ENCODE measurements at places on chromosomes 5 and 9.
A peak's percentile ranks its signal among the peaks of the same experiment; 100 is the strongest.

- DNase-seq: no peak
These were observed 404.7 kb downstream of the TLE4 start for GRCh38 chr9:79976257-79977073.

GRCh38 chr5:172906436-172906835 is 52.8 kb upstream of the RPL26L1 start:
- no peak for DNase-seq

DNA sequence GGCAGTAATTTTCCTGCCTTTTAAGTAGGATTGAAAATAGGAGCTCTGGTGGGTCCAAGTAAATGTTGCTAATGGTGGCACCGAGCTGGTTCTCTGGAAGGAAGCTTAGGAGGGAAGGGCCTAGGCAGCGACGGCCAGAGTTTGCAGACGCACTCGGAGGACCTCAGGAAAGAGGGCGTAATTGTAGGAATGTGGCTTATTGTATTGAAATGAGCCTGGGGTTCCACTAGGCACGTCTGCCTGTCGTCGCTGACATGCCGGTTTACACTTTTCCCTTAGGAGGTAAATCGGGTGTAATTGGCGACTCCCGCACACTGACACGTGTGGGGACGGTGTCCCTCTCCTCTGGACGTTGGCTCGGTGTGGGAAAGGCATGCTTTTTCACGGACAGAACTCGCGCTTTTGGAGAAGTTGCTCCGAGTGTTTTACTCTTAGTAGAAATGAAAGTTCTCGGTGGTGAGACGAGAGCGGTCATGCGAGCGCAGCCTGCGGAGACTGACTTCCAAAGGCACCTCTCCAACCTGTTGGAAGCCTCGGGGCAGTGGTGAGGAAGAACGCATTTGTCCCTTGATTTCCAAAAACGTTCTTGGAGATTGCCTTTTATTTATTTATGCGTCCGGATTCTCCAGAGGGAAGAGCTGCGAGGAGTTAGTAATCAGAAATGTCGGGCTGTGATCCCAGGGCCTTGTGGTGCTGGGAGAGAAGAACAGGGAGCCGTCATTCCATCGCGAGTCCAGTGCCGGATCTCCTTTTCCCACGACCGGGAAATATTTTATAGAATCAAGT is 1.3 kb downstream of the NR4A3 start:
- peak; percentile 6 for DNase-seq

GRCh38 chr5:76805821-76806505 is 12.9 kb upstream of the F2RL1 start:
- peak; percentile 59 for DNase-seq

- no peak for DNase-seq
These were observed 9.5 kb downstream of the HABP4 start for GRCh38 chr9:96459268-96460007.

DNA sequence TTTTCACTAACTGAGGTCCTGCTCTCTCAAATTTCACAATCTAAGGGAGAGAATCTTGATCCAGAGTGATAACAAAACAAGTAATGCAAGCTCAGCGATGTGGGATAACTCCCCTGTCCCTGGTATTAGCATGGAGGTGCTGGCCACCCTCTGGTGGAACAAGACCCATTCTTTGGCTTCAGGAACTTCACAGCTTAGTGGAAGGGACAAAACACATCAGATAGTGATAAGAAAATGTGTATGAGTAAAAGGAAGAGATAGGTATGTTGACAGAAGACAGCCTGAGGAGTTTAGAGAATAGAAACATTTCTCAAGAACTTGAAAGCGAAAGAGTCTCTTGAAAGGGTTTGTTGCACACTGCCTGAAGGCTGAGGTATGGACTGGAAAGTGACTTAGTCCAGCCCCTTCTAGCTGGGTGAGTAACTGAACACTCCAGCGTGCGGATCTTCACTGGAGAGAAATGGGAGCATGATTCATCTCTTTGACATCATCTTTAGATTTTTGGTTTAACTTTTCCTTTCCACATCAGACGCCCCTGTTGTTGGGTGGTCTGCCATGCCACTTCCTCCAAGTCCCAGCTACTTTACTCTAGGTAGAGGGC is 25.4 kb upstream of the ZSWIM6 start:
- DNase-seq: peak; percentile 64

DNA sequence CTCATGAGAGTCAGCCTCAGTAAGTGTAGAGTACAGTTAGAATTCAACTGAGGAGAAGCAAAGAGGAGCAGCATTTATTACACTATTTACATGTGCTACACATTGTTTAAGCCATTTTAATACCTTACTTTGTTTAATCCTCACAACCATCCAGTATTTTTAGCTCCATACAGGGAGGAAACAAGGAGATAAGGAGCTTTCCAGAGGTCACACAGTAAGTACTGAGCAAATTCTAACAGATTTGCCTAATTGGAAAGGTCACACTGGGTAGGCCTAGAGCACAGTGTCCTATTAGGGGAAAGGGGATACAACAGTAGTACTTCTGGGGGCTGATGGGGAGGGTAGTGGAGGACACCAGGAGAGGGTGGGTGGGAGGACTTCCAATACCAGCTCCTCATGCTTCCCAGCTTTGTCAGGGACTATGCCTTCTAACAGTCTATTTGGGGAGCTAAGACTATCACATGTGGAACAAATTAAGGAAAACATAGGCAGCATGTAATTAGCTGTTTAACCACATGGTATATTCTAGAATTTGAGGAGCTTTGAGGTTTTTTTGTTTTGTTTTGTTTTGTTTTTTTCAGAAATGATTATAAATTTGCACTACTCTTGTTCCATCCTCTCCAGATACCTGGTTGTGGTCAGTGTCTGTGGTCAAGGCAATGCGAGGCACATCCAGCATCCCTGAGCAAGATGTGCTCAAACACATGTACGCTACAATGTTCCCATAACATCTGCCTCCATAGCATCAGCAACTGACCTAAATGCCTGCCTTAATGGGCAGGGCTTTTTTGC is 96.0 kb upstream of the SLC12A2 start:
- DNase-seq: no peak

DNA sequence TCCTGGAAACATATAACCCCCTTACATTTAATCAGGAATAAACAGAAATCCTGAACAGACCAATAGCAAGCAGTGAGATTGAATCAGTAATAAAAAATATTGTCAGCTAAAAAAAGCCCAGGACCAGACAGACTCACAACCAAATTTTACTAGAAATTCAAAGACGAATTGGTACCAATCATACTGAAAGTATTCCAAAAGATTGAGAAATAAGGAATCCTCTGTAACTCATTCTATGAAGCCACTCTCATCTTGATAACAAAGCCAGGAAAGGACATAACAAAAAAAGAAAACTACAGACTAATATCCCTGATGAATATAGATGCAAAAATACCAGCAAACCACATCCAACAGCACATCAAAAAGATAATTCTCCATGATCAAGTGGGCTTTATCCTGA is 714.0 kb downstream of the SEMA5A start:
- no peak for DNase-seq

GRCh38 chr5:80491296-80491695 is 3.4 kb downstream of the FAM151B start:
- no peak for DNase-seq

DNA sequence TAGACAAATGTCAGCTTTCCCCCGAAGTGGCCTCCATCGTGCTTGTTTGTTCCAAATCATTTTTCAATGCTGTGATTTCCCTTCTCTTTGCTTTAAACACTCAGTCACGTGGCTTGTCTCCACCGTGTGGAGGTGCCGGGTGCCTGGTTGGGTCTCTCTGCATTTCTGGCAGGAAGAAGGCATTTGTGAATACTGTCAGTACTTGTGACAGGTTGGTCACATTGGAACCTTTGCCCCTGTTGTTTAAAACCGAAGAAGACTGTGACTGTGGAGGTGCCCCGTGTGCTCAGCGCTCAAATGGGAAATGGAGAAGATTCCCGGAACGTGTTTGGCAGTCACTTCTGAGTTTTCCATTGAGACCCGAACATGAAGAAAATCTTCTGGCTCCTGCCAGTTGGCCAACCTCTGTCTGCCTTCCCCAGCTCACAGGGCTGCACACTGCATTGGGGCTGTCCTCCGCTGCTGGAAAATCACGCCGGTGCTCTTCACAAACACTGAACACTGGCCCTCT is 74.6 kb downstream of the LMNB1 start:
- no peak for DNase-seq

DNA sequence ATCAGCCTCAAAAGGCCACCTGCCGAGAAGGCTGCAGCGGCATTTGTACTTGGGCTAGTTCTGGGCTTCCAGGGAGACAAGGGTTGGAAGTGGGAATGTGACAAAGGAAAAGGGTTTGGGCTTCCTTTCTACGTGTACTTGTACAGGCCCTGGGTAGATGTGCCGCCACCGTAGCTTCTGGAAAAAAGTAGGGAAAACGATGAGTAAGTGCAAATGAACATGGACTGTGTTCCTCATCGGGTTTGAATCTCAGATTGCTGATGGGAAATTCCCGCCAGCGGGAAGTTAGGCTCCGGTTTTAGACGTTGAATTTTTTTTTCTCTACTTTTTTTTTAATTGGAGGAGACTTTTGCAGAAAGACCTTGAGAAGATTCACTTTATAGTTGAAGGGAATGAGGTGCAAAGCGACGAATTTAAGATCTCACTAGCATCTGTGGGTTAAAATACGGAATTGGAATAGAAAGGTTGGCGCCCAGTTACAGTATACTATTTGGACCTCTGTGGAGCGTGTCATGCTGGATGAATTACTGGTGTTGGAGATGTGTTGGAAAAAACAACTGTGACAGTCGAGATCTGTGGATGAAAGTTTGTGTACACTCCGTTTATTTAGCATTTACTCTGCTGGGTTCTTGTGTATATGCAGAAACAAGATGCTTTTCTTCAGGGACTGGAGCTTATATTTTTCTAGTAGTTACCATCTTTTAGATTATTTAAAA is 1.2 kb downstream of the G3BP1 start:
- no peak for DNase-seq

DNA sequence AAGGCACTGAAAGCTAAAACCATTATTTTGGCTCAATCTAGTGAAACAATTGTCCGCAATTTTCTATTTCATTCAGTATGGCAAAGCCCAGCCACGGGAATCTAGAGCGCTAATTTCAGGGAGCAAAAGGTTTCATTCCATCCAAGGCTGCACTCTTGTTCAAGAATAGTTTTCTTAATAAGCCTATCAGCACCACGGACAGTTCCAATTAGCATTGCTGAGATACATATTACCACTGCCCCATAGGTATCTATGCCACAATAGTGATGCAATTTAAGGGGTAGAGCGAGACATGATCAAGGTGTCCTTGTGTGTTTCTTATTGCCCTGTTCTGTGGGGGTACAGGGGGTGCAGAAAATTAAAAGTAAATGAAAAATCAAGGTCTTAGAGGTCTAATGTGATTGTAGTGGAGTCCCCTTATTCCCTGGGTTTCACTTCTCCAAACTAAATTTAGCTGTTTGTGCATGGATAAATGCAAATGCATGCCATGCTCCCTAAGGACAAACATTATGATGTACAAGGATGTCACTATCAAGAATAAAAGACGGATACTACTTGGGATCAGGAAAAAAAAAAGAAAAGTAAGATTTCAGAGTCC is 45.5 kb downstream of the SPOCK1 start:
- peak; percentile 42 for DNase-seq

DNA sequence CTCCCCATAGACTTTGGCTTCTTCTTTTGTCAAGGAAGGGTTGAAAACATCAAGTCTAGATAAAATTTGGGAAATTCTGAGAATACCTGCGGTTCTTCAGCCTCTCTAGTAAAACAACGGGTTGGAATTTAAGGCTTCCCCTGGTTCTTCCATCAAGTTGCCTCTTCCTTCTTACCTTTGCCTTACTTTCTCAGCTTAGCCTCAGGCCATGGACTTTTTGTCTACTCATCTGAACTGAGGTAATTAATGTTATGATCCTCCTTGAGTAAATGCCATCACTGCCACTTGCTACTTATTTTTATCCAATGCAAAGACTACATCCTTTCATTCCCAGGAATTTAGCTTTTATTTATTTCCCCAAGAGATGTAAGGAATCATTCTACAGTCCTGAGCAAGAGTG is 184.4 kb downstream of the MPDZ start:
- DNase-seq: no peak

DNA sequence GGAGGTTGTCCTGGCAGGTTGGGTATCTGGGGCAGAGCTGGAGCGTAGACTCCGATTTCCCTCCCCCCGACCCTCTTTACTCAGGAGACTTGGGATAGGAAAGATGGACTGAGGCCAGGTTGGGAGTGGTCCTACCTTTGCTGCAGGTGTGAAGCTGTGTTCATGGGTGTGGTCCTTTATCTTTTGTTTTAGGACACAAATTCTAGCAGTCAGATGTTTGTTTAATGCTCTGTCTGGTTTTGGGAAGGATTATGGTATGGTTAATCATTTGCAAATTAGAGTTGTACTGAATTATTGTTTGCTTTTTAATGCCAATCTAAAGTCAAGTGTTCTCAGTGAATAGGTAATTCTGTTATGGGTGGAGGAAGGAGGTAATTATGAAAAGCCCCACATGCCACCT is 14.1 kb upstream of the FAM120AOS start:
- no peak for DNase-seq

DNA sequence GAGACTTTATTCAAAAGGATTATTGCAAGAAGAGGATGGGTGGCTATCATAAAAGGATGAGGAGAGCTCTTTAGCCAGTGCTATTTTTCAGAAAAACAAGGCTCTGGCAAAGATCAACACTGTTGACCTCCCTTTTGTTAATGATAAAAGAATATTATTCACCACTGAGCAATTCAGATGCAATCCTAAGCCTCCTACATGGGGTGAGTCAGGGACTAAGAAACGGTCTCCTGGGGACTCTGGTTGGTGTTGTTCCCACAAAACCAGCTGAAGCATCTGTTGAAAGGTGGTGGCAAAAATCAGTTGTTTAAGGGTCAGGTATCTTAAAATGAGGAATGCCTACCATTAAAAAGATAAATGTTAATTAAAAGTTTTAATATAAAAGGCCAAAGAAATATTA is 7.7 kb upstream of the GCNT1 start:
- DNase-seq: no peak

GRCh38 chr5:122715095-122715494 is 59.8 kb upstream of the SNX2 start:
- DNase-seq: no peak

DNA sequence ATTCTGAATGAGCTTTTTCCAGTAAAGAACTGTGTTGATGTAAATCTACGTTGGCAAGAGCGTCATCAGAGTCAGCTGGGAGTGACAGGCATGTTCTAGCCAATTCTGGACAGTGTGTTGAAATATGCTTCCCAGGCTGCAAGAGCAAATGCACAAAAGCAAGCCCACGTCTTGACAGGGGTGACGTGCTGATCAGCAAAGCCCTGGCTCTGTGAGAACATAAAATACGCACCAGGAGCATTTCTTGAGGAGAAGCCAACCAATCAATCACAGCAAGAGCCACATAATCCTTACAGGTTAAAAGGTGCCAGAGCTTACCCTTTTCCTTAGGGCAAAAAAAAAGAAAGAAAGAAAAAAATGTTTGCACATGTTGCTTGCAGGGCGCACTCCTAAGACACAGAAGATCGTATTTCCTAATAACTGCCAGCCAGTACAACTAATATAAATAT is 148.1 kb downstream of the PDE4D start:
- no peak for DNase-seq
